ENCODE measurements at places on chromosomes 3 and 15.
A peak's percentile ranks its signal among the peaks of the same experiment; 100 is the strongest.

DNA sequence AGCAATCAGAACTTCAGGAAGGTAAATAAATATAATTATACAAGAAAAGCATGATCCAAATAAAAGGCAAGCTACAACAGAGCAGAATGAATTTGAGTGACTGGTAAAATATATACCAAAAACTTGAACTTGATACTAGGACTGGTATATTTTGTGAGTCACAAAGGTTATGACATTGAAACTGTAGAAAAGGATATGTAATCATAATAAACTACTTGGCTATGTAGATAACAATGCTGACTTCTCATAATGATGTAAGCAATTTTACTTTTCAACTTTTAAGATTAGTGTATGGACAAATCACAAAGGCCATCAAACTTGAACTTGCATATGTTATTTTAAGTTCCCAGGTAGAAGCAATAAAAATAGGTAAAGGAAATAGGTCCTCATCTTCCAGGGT lies 384.5 kb upstream of the NECTIN3 start:
- H3K36me3 ChIP-seq = no peaks in the 10 kb centered on the region
- H3K4me1 ChIP-seq = no peaks in the 10 kb centered on the region
- no peak overlapping the region for H3K27ac ChIP-seq
- DNase-seq = no peak

DNA sequence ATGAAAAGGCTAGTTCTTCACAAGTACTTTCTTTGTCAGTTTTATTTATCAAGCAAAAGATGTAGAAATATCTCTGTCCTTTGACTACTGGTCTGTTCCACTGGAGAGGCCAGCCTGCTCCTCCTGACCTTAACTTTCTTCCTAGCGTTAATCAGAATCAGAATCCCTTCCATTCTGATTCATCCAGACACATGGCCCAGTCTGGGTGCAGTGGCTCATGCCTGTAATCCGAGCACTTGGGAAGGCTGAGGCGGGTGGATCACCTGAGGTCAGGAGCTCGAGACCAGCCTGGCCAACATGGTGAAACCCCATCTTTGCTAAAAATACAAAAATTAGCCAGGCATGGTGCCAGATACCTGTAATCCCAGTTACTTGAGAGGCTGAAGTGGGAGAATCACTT lies 32.0 kb upstream of the MANF start:
- H3K36me3 ChIP-seq = peaks cover 8% of the 10 kb centered on the region
- no peaks in the 10 kb centered on the region for H3K4me1 ChIP-seq
- no peak overlapping the region for H3K4me3 ChIP-seq
- no peak for DNase-seq

DNA sequence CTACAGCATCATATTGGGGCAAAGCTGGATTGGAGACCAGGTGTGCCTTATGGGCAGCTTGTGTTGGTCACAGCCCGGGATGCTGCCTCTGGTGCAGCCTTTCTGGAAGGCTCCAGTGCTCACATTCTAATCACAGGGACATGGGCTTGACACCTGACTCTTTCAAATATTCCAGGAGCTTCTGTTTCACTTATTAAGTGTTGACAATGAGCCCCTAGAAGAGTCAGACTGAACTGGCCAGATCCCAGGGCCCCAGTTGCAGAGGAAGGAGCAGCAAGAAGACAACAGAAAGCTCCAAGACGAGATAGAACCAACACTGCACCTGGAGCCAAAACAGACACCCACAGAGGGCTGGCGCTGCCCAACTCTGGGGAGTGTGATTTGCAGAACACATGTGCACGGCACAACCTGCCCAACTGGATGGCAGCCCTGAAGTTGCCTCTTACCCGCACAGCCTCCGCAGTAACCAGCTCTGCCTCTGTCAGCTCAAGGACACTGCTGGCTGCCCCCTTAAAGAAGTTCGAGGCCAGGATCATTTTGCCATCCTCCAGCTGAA lies 30.3 kb downstream of the ALDH1L1 start:
- H3K27me3 ChIP-seq = no peaks in the 10 kb centered on the region
- DNase-seq = no peak
- no peak overlapping the region for H3K27ac ChIP-seq
- H3K36me3 ChIP-seq = peaks cover 5% of the 10 kb centered on the region

GRCh38 chr15:76866716-76867321 lies 38.3 kb downstream of the SCAPER start:
- DNase-seq = no peak
- no peaks in the 10 kb centered on the region for H3K27me3 ChIP-seq
- H3K4me3 ChIP-seq = no peak overlapping the region
- peak overlapping the region; percentile 78 for H3K27ac ChIP-seq
- H3K36me3 ChIP-seq = no peaks in the 10 kb centered on the region

- H3K4me3 ChIP-seq = no peak overlapping the region
- H3K4me1 ChIP-seq = peaks cover 15% of the 10 kb centered on the region
- no peak overlapping the region for H3K27ac ChIP-seq
- H3K27me3 ChIP-seq = no peaks in the 10 kb centered on the region
- no peaks in the 10 kb centered on the region for H3K36me3 ChIP-seq
- no peak for DNase-seq
Measured at GRCh38 chr3:162122405-162122804, 625.8 kb downstream of the OTOL1 start.

DNA sequence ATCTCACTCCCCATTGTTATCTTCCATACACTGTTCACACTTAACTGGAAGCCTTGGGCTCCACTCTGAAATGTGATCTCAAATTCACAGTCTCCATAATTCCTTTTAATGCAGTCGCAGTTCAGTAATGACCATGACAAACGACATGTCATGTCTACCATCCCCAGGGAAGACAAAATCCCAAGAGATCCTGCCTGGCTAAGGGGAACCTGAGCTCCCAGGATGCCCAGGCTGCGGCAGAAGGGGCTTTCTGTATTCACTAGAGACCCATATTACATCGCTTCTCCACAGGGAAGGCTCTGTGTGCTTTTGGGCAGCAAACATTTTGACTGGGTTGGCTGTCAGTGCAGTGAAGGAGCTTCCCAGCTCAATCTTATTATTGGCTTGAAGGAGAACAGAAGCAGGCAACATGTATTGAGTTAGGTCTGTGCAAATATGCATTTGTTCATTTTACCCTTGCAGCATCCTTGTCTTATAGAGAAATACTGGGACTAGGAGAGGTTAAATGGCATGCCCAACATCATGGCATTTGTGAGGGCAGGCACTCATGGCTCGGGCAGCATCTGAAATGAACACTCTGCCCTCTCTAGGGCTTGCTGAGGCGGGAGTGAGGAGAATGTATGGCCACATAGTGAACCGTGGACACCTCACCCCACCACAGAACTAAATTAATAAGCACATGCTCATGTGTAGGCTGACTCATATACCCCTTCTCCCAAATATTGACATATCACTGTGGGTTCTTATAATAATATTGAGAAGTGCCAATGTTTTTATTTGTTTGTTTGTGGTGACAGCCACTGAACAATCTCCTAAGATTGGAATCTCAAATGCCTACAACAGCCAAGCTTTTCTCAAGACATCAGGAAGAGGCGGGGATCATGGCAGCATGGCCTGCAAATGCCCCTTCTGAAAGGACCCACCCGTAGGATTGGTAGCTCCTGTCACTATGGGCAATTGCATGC lies 141.6 kb upstream of the FOXB1 start:
- no peaks in the 10 kb centered on the region for H3K4me1 ChIP-seq
- peaks cover 79% of the 10 kb centered on the region for H3K27me3 ChIP-seq
- DNase-seq = no peak
- no peak overlapping the region for H3K4me3 ChIP-seq
- H3K36me3 ChIP-seq = no peaks in the 10 kb centered on the region

DNA sequence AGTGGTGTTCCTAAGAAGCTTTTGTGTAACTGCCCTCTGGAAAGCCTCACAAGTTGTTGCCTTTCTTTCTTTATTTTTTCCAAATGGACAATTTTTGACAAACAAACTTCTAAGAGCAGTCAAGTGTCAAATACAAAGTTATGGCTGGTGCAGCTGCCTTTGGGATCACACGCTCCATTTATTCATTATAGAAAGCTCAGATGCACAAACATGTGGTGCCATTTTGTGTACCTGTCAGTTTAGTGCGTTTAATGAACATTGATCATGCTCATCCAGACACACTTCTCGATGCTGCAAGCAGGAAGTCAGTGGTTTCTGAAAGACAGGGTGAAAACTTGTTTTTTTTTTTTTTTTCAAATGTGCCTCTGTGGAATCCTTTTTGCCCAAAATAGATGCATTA lies 324.5 kb downstream of the CNTN4 start:
- DNase-seq = no peak
- no peaks in the 10 kb centered on the region for H3K4me1 ChIP-seq
- no peak overlapping the region for H3K27ac ChIP-seq
- H3K36me3 ChIP-seq = no peaks in the 10 kb centered on the region
- no peaks in the 10 kb centered on the region for H3K27me3 ChIP-seq

- no peak overlapping the region for H3K4me3 ChIP-seq
- no peaks in the 10 kb centered on the region for H3K36me3 ChIP-seq
- H3K27me3 ChIP-seq = no peaks in the 10 kb centered on the region
- H3K4me1 ChIP-seq = no peaks in the 10 kb centered on the region
- DNase-seq = no peak
Measured at GRCh38 chr3:28376424-28376823, 27.8 kb upstream of the AZI2 start.
